EH (cell line): ENCODE measurements at places on chromosomes 5 and 9.
A peak's percentile ranks its signal among the peaks of the same experiment; 100 is the strongest.

GRCh38 chr9:122215663-122216062 lies 13.1 kb downstream of the LHX6 start:
- DNase-seq: no peak

GRCh38 chr5:5025774-5026408 lies 114.2 kb upstream of the ADAMTS16 start:
- DNase-seq: peak; percentile 21

DNA sequence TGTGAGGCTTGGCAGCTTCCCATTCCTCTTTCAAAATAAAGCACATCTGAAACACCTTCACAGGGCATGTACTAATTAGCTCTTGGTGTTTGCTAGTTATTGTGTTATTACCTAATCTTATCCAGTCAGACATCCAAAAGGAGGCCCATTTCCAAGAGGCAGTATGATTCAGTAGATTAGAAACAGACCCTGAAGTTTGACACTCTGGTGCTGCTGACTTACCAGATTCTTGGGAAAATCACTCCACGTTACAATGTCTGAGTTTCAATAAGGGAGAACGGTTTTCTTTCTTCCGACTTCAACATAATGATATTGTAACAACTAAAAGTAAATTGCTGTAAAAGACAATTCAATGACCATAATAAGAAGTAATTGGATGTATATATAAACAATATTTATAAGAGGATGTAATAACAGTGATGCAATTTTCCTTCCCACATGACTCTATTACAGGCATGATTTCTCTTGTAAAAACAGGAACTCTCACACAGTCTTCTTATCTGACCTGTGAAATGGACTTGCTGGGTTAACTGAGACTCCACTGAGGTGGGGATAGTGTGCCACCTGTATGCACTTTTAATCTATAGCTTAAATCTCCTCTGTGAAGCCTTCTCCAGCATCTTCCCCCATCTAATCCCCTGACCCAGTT lies 181.3 kb upstream of the ELL2 start:
- DNase-seq: peak; percentile 83

DNA sequence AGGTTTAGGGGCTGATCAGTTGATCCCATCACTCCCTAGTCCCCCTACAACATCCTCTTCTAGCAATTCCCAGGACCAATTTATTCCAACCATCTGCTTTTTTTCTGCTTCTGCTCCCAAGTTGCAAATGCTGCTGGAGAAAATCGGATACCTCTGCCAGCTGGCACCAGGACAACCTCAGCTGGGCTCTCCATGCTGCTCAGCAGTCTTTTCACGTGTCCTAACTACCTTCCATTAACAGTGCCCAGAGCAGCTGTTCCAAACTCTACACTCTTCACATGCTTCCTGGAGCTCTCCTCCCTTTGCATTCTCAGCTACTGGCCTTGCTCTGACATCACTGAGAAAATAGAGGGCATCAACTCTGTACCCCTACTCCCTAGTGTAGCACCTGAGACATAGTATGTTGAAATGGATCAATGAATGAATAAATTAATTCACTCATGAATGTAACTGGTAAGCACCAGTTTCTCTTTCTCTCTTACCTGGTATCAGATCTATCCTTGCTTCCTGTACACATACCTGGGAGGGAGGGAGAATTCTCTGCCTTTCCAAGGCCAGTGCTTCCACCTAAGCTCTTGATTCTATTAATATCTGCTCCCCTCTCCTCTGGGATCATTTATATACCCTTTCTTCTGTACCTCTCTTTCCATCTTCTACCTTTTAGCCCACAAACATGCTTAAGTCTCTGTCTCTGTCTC lies 191.0 kb downstream of the RAB3C start:
- DNase-seq: no peak

DNA sequence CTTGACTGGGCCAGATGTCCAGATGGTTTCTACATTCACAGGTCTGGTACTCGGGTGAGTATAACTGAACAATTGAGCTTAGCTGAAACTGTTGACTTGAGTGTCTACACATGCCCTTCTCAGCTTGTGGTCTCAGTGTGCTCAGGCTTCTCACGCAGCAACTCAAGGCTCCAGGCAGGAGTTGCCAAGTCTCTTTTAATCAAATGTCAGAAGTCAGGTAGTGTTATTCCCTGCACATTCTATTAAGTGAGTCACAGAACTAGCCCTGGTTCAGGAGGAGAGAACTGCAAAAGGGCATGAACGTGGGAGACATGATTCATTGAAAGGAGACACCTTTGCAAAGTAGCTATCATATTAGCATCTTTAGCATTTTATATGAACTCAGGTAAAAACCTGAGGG lies 199.3 kb upstream of the ACTBL2 start:
- no peak for DNase-seq

DNA sequence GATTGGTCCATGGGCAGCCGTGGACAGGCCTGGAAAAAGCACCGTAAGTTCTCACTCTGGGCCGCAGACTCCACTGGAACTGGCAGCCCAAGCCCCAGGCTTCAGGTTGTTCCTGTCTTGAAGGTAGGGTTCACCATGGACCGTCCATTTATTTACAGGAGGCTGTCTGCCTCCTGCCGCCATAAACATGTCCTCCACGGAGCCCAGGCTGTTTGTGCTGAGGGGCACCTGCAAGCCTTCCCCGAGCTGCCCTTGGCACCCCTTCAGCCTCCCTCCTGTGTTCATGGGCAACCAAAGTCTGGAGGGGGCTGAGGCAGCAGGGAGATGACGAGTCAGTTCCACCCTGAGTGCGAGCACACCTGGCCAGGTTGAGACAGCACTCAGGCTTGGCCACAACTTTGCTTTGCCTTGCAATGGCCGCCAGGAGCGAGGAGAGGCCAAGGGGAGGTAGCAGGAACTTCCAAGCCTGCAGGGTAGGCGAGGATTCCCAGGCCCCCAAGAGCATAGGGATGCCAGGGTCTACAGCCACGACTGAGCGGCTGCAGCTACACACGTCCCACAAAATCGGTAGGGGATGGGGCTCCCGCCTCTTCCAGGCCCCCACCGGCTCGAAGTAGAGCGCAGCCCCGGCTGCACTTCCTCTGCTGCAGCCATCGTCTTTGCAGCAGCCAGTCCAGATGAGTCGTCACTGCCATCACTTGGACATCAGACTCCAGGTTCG lies 1625.6 kb upstream of the ACO1 start:
- no peak for DNase-seq

- DNase-seq: peak; percentile 65
These were observed 55.9 kb downstream of the NSUN2 start for GRCh38 chr5:6576861-6577501.

GRCh38 chr5:180718810-180719453 lies 20.9 kb downstream of the OR2Y1 start:
- peak; percentile 31 for DNase-seq

GRCh38 chr9:86942281-86943200 lies 4.8 kb downstream of the GAS1 start:
- DNase-seq: no peak

- peak; percentile 95 for DNase-seq
These were observed 94.4 kb upstream of the IFNE start for GRCh38 chr9:21576331-21577189.

DNA sequence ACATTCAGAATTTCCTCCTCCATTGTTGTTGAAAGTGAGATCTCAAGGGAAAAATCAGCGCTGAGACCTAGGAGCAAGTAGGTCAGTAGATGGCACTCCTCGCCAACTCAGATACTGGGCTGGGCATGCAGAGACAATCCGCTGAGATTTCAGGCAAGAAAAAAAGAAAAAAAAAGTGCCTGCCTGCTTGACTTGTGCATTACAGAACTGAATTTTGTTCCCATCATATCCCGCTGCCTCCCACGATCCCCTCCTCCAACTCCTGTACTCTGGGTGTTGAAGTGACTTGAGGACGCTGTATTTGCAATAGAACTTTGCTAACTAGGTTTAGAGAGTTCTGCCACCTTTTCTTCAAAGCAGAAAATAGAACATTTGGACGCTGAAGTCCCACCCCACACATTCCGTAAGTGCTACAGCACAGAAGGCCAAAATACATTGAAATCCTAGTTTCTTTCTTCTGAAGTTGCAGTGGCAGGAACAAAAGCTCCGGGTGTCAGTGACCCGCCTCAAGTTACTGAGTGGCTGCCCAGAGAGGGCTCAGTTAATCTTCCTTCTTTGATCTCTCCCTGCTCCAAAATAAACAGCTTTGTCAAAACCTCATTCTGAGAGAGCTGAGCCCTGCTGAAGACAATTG lies 265.8 kb downstream of the MLLT3 start:
- DNase-seq: peak; percentile 88

DNA sequence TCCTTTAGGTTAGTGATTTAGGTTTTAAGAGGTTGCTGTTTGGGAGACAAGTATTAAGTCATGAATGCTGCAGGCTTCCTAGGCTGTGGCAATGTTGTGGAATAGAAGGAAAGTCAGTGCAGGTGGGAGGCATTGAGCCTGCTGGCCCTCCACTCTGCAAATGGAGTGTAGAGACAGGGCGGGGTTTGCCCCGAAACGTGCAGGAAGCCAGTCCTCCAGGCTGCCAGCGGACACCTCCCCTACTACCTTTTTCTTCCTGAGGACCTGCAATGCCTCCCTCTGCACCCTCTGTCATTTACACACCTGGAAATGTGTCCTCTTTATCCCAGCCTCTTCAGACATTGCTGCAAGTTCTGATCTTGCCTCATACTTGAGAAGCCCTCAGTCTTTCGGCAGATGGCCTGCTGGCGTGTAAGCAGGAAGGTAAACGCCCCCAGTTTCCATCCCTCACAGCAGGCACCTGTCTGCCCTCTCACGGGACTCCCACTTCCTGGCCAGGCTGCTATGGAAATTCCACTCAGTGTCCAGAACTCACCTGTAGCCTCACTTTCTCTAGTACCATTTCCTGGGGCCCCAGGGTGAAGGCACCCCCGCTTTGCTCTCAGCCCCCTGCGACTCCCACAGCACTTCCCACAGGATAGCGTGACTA lies 81.6 kb upstream of the BOD1 start:
- DNase-seq: no peak

GRCh38 chr5:126851501-126852011 lies 74.6 kb downstream of the LMNB1 start:
- no peak for DNase-seq

- DNase-seq: no peak
These were observed 249.6 kb downstream of the PIK3R1 start for GRCh38 chr5:68465133-68465532.

DNA sequence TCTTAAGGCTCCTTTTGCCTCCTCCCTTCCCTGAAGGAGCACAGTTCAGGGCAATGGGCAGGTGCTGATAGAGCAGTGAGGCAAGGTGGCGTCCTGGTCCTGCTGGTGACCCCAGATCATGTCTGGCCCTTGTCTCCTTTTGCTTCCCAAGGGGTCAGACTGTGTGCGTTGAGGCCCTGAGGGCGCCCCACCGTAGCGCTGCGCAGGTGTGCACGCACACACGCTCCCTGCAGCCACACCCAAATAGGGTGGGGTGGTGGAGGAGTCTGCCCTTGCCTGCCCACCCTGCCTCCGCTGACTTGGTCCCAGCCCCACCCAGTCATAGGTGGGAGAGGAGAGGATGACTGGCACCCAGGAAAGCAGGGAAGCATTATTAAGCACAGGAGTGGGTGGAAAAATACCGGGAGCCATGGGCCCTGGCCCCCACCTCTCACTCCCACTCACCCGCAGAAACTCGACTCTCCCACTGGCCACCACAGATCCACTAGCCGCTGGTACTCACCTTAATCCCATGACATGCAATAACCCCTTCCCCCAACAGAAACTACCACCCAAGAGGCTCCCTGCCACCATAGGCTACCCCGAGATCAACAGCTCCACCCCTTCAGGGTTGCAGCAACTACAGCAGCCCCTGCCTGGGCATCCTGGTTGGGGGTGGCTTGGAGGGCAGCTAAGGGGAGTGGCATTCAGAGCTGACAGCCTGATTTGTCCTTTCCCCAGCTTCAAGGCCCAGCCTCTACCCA lies 16.7 kb downstream of the PDLIM4 start:
- DNase-seq: no peak

- DNase-seq: no peak
These were observed 1.2 kb downstream of the SEMA4D start for GRCh38 chr9:89496645-89497256.

- no peak for DNase-seq
These were observed 56.7 kb downstream of the ZFR start for GRCh38 chr5:32387841-32388240.

GRCh38 chr5:73365990-73366667 lies 82.4 kb downstream of the FOXD1 start:
- peak; percentile 39 for DNase-seq

- no peak for DNase-seq
These were observed 175.6 kb upstream of the TLE4 start for GRCh38 chr9:79396168-79396567.

- no peak for DNase-seq
These were observed 22.2 kb upstream of the EEIG1 start for GRCh38 chr9:128002959-128003358.

DNA sequence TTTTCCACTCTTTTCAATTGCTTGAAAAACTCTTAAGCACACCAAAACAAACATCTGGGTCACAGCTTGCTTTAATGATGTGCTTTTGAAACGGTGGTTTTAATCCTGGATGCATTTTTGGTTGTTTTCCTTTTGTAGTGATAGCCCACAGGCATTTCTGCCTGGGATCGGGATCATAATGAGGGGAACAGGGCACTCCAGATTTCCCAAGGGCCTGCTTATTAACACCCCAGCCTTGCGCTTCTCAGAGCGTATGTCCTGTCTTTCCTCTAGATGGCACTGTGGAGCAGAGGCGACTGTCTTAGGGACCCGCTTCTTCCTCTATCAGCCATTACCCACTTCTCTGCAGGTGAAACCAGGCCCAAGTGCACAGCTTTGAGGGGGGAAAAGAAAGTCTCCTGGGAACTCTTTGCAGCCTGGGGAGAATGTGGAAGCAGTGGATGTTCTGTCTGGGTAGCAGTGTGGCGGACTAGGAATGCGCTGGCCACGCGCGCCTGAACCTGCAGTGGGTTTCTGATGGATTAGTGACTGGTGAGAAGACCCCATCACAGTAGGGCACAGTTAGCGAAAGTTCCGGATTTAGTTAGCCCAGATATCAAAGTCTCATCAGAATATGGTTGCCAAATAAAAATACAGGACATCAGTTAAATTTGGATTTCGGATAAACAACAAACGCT lies 190.1 kb downstream of the GNA14 start:
- DNase-seq: peak; percentile 75

DNA sequence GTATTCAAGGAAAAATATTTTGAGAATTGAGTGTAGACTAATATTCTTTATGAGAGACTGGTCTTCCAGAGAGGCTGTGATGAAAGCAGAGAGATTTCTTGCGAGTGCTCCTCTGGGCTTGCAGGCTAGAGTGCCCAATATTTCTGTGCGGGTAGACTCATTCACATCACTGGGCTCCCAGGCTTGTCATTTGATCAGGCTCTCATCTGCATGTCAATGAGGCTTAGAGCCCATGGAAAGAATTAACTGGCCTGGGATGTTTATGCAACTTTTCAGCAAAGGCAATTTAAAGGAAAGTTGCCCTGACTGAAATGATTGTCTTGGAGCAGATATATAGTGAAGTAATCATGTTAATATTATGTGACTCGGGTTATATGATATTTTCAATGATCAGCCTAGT lies 42.3 kb downstream of the SNCAIP start:
- DNase-seq: no peak

GRCh38 chr5:113034182-113034773 lies 57.7 kb downstream of the DCP2 start:
- peak; percentile 94 for DNase-seq

- DNase-seq: no peak
These were observed 173.3 kb upstream of the POC5 start for GRCh38 chr5:75890546-75890945.

GRCh38 chr5:62450259-62450658 lies 37.7 kb downstream of the IPO11 start:
- no peak for DNase-seq

- DNase-seq: no peak
These were observed 124.8 kb downstream of the MVB12B start for GRCh38 chr9:126451316-126451885.
